Stimulated activated CD8-positive, alpha-beta memory T cell treated with anti-CD3 and anti-CD28 coated beads, Interleukin-12 subunit alpha, Interleukin-12 subunit beta, amount 100 ng/mL, for 1 hour (primary cell): ENCODE measurements at places on chromosomes 7 and 10.

DNA sequence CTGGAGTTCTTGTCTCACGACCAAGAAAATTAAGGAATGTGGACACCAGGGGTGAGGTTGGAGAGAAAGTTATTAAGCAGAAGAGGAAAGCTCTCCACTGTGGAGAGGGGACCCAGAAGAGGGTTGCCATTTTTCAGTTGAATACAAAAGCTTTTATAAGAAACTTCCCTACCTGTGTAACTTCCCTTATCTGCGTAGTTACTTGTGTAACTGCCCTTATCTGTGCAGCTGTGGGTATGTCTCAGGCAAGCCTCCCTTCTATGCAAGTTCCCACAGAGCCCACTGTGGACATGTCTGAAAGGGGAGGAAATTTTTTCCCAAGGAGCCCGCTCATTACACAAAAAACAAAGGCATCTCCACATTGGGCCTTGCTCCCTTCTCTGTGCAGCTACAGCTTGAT is 94.9 kb downstream of the SVOPL start:
- DNase-seq = no peak

- no peak for DNase-seq
These were observed 66.7 kb upstream of the ATP6V0A4 start for GRCh38 chr7:138864667-138865066.

DNA sequence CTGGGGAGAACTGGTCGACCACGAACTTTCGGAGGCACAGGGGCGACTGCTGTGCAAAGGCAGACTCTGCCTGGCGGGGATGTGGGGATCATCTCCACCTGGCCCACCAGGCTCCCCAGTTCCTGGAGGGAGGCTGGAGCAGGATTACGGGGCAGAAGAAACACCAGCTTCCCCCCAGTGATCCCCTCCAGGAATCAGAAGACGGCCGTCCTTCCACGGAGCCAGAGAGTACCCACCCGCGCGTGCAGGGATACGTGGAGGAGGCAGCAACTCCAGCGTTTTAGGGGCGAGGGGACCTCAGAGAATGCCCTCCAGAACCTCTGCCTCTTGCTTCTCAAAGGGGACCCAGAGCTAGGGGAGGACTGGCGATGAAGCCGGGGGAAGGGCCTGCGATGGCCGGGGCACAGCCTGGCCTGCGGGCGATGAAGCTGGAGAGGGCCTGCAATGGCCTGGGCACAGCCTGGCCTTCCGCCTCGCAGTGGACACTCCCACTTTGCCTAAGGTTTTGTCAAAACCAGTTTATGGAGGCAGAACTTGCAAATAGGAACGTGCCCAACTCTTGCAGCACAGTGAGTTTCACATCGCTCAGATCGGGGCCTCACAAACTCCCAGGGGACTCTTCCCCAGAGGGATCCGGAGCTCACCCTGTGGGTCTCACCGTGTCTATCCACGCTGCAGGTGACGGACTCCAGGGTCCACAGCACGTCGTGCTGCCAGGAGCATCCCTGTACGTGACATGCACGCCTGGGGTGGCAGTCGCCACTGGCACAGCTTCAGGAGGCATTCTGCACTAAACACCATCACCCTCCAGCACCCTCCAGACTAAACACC is 77.9 kb upstream of the PDGFA start:
- DNase-seq = no peak

- no peak for DNase-seq
These were observed 285.1 kb upstream of the SP8 start for GRCh38 chr7:21071561-21072501.

DNA sequence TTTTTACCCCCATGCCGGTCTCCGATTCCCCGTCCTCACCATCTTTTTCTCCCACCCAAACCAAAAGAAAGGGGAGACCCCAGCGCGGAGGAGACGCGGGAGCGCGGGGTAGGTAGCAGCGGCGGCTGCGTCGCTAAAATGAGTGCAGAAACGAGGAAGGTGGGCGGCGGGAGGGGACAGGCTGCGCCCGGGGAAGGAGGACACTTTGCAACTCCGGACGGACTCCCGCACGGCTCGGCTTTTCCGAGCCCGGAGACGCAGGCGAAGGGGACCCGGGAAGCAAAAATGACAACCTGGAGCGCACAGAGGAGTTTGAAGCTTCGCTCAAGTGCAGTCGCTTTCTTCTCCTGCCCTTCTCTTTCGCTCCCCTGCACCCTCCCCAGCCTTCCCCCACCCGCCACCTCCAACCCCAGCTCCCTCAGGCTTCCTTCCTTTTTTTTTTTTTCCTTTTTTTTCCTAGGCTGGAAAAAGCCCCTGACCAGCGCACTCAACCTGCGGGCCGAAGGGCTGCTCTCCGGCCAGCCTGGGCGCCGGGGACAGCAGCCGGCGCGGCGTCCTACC is 453 bp downstream of the SFMBT2 start:
- DNase-seq = no peak
